Kidney (tissue), 22 donors: ENCODE measurements at places on chromosomes 16 and 17.

DNA sequence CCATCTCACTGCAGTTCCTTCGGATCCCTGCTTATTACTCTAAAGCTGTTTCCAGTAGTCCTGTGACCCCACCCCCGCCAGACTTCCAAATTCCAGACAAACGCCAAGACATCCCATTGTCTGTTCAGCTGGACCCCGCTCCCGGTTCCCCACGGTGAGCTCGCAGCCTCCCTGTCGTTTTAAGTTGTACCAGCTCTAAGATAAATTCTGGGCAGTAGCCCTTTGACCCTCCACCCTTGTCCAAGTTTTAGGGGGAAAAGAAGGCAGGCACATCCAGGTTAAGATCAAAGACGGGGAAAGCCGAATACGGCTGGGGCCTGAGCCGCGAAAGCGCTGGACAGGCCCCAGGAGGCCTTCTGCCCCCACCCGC lies 589 bp downstream of the ARL6IP1 start:
- DNase-seq = peak; percentile 47

GRCh38 chr17:61235827-61236197 lies 163.8 kb upstream of the TBX2 start:
- DNase-seq = peak; percentile 67

- DNase-seq = no peak
Observed at GRCh38 chr16:51407921-51408320, 256.9 kb upstream of the SALL1 start.

DNA sequence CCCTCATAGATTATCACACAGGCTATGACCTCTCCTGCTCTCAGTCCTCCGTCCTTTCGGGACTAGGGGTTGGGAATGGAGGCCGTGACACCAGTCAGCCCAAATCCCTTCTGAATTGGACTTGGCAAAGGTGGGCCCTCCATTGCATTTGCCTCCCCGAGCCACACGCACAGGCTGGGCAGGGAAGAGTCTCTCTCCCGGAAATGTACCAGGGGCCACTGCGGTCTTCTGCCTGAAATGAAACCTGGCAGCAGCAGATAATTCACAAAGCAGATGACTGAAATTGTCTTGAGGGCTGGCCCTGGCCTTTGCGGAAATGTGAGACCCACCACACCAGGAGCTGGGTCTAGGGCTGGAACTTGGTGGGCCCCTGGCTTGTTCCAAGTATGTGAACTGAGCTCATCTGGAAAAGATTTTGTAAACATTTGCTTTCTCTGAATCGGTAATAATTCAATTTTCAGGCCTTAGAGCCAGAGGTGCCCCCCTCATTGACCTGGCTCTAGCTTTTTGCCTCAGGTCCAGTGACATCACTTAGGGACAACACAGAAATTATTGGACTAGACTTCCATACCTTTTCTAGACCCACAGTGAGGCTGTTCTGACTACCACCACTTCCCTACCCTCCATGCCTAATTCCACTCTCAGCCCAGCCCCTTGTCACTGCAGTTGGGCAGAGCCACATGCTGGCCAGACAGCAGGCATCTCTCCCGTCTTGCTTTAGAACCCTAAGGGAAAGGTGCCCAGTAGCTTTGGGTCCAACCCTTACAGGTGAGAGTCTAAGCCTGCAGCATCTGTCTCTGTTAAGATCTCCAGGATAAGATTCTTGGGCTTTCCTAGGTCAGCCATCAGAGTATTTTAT lies 75.2 kb downstream of the CCDC182 start:
- peak; percentile 37 for DNase-seq

- no peak for DNase-seq
Observed at GRCh38 chr16:54510685-54511221, 224.2 kb upstream of the IRX3 start.

DNA sequence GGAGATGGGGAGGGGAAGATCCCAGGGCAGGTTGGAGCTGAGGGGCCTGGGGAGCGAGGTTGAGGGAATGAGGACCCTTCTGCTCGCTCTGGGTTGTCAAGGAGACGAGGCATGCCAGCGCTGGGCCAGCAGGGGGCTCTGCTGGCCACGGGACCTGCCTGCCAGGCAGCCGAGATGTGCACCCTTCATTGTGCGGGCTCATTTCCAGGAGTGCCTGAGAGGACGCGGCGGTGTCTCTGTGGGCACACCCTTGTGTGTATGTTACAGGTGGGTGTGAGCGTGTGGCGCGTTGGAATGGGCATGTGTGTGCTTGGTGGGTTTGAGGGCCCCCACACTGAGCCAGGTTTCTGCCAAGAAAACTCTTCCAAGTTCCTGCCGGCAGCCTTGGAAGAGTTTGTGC lies 15.9 kb downstream of the ARHGAP23 start:
- peak; percentile 79 for DNase-seq

- no peak for DNase-seq
Observed at GRCh38 chr17:28712705-28713415, 1.2 kb upstream of the PROCA1 start.

GRCh38 chr17:65065906-65066305 lies 9.4 kb upstream of the GNA13 start:
- no peak for DNase-seq

DNA sequence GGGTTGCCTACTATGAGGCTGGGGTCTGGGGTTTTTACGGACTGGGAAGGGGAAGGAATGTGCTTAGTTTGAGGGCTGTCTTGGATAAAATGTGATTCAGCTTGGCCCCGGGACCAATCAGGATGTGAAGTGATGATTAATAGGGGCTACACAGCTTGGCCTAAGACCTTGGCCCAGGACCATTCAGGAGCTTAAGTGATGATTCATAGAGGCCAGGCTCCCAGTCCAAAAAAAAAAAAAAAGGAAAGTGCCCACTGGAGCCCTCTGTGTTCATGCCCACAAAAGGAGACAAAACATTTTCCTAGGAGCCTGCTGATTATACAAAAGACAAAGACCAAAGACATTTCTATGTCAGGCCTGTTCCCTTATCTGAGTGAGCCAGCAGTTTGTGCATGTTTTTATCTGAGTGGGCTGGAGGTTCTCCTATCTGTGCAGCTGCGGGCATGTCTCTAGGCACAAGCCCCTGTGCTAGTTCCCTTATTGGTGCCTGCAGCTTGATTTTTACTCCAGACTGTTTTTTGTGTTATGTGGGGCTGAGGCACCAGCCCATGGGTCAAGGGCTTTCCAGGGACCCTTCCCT lies 898.2 kb upstream of the GOT2 start:
- DNase-seq = no peak

- no peak for DNase-seq
Observed at GRCh38 chr17:34886831-34887230, 74.4 kb downstream of the CCT6B start.

GRCh38 chr16:88078111-88078775 lies 127.0 kb downstream of the BANP start:
- DNase-seq = no peak

DNA sequence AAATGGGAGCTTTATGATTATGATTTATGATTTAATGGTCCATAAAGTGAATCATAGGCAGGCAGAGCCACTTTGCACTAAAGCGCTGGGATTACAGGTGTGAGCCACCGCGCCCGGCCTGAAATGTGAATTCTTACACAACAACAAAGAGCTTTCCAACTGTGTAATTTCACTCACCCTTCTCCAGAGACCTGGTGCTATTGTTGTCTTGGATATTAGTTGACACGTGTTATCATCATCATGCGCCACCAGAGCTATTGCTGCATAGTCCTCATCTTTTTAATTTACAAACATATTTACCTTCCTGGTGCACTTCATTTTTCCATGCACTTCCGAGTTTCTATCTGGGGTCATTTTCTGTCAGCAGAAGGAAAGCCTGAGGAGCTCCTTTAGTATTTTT lies 4.8 kb upstream of the UTS2R start:
- no peak for DNase-seq

DNA sequence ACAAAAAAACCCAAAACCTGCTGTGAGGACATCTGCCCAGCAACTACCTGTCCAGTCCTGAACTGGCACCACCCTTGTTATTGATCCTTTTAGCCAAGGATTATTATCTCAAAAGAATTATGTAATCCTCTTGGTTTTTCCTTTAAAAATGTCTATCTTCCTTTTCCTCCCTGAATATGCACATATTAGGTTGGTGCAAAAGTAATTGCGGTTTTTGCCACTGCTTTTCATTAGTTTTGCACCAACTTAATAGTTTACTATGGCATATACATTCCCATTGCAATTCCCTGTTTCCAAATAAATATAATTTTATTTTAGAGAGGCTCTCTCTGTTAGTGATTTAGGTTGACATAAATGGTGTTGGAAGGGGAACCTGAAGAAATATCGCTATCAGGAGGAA lies 51.3 kb downstream of the MPHOSPH6 start:
- no peak for DNase-seq

DNA sequence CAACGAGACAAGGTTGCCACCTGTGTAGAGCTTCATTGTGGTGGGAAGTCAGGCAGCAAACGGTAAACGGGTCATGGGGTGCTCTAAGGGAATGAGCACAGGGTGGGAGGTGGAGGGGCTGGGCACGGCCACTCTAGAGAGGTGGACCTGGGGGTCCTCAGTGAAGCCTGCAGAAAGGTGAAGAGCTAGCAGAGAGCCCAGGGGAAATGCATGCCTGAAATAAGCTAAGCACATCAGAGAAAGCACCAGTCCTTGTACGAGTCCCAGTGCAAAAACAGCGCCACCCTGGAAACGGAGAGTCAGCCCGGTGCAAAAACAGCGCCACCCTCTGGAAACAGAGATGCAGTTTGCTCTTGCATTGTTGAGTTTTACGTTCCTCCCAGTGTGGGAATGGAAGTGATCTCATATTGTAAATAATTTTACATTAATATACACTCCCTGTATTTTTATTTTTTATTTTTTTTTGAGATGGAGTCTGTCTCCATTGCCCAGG lies 65.0 kb downstream of the TBC1D16 start:
- peak; percentile 64 for DNase-seq

DNA sequence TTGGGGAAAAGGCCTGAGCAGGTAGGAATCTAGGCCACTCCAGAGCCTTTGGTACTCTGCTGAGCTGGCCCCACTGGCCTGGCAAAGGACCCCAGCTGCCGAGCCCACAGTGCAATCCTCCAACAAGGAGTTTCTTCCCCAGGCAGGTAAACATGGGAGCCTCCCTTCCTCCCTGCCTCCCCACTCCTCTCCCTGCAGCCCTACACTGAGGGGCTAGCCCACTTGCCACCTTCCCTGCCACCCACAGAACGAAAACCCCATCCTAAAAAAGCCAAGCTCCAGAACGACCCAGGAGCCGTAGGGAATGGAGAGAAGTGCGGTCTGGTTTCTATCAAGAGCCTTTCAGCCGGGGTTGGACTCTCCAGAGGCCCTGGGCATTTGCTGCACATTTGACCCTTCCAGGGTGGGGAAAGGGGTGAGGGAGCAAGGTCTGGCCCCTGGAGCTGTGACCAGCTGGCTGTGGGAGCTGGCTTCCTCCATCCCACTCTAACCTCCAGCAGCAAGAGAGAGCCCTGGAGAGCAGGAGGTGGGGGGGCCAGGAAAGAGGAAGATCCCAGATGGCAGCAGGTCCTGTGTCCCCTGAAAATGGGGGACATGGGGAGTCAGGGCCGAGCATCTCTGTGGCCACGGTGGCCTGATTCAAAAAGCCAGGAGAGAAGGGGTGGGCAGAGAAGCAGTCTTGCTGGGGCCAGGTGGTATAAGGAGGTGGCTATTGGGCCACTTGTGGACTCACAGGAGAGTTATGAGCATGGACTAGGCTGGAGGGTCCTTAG lies 1.3 kb downstream of the HID1 start:
- no peak for DNase-seq

GRCh38 chr16:29898135-29898803 lies 1.1 kb downstream of the SEZ6L2 start:
- peak; percentile 52 for DNase-seq

- no peak for DNase-seq
Observed at GRCh38 chr17:40014375-40014980, 762 bp upstream of the CSF3 start.

GRCh38 chr17:41863074-41863848 lies 2.0 kb downstream of the KLHL11 start:
- peak; percentile 44 for DNase-seq

GRCh38 chr16:4746215-4746614 lies 11.9 kb downstream of the DNAAF8 start:
- DNase-seq = no peak

GRCh38 chr17:41651625-41652460 lies 27.5 kb upstream of the KRT17 start:
- DNase-seq = peak; percentile 78

DNA sequence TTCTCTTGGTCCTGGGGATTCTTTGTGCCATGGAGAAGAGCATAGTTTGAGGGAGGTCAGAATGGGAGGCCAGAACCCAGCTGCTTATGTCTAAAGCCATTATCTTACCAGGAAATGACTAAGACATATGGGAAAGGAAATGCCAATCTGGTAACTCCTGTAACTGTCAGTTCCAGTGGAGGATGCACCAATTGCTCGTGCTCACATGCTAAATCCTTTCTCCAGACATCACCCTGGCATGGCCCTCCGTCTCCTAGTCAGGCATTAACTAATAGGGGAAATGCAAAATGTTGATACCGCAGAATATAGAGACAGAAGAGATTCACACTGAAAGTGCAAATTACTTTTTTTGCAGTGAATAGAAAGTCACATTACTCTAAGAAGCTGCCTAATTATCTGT lies 255.6 kb upstream of the HSBP1 start:
- DNase-seq = no peak

- peak; percentile 92 for DNase-seq
Observed at GRCh38 chr17:42312285-42313130, 24.2 kb downstream of the STAT5A start.

GRCh38 chr17:47862621-47863440 lies 11.9 kb upstream of the SP6 start:
- DNase-seq = no peak

GRCh38 chr17:61337290-61337689 lies 62.4 kb upstream of the TBX2 start:
- no peak for DNase-seq

DNA sequence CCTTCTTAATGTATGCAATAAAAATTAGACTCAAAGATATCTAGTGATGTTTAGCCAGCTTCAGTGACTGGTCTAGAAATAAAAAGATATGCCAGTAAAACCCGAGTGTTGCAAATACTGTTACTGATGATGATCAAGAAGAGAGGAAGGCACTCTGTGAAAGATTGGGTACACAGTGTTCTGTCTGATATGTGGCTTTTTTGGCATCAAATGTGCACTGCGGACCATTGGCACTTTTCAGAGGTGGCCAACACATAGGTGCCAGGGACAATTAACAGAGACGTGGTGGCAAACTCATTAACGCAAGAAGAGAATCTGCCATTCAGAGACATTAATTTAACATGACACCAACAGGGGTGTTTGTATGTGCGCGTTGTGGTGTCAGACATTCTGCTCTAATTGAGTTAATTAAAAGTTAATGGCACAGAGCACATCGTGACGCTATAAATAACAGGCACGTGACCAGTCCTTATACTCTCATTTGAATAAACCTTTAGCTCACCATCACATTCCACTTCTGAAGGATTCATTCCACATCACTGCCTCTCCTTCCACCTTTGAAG lies 549.3 kb upstream of the HSBP1 start:
- DNase-seq = no peak

GRCh38 chr16:75319513-75320411 lies 68.3 kb upstream of the BCAR1 start:
- no peak for DNase-seq
